ENCODE measurements at places on chromosomes 2 and 18.

DNA sequence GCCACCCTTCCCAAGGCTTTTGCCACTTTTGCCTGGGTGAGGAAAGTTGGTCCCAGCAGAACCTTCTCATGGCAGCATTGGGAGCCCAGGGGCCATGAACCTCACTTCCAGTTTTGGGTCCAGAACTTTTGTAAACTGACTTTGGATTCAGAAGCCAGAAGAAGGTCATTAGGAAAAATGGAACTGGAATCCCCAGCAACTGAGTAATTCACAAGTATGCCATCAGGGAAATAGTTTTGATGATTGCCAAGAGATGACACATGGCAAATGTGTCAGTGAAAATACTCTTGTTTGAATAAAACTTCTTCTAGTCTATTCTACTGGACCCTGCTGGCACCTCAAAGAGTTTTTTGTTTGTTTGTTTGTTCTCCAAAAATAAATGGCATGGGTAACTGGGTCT lies 203.7 kb downstream of the SETBP1 start:
- no peak for DNase-seq

DNA sequence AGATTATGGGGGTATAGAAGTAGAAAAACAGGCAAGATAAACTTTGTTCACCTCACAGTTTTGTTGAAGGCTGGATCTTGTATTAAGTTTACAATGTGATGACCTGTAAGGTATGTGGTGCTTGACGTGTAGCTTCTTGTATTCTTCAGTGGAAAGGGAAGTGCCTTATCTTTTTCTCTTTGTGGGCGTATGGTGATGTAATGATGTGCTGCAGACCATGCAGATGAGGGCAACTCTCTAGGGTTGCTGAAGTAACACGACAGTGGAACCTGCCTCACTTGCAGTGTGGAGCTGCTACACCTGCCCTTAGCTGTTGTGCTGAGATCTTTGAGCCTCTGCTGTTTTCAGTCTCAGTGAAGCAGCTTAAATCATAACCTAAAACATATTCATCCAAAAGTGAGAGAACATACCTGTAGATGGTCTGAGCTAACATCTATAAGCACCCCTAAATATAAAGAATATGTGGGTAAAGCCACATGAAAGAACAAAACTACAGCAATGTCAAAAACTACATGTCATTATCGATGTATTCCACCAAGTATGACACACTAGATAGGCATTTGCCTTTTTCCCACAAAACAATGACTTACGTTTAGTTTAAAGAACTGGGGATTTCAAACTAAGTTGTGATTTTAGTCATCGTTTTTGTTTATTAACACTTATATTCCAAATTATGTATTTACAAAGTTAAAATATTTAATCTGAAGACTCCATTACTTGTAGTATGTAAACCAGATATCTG lies 1144.1 kb downstream of the CNTNAP5 start:
- DNase-seq = no peak

- no peak for DNase-seq
Measured at GRCh38 chr18:46336278-46337111, 232.3 kb downstream of the HAUS1 start.

DNA sequence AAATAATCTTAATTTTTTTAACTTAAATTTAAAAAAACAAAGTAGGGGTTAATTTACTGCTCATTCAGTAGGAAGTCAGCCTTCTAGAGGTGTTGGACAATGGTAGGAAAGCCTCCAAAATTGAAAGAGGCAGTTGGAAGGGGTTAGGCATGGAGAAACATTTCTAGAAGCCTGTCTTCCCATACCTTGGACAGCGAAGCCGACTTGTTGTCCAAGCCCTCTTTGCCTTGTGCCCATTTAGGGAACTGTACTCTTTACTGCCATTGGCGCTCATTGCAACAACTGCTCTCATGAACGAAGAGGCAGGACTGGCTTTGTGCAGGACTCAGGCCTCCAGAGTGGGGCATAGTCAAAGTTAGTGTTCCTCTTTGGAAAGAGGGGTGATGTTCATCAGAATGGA lies 333.3 kb downstream of the HRH4 start:
- no peak for DNase-seq

All from GM12892 (cell line).